Prostate gland (tissue), 2 donors: ENCODE measurements at places on chromosomes 12 and 14. TPM values are rescaled to one million over a fixed set of nuclear protein-coding genes. Genes with fewer than 3 reads are reported as not detected.

Gene OTOGL
- 0.59 TPM for total RNA-seq

Gene CCND2
- total RNA-seq: 31.6 TPM

Gene SCN8A
- 7.6 TPM for total RNA-seq

Gene TAS2R7
- not detected for total RNA-seq

Gene APOF
- total RNA-seq: 0.62 TPM

Gene GSG1
- total RNA-seq: not detected

Gene STRN3
- total RNA-seq: 40.5 TPM

Gene IFT81
- 11.2 TPM for total RNA-seq

Gene NXPH4
- 10.2 TPM for total RNA-seq

Gene SMCO2
- 0.41 TPM for total RNA-seq

Gene CSRP2
- 31.0 TPM for total RNA-seq

Gene PTHLH
- 0.64 TPM for total RNA-seq

Gene INSM2
- 1.2 TPM for total RNA-seq

Gene SSPN
- 17.0 TPM for total RNA-seq

Gene TMEM119
- total RNA-seq: 1.7 TPM

Gene ALDH2
- total RNA-seq: 164 TPM

Gene SPTB
- 3.7 TPM for total RNA-seq

Gene KRT82
- total RNA-seq: not detected

Gene SLCO1B1
- not detected for total RNA-seq

Gene TAS2R20
- 3.6 TPM for total RNA-seq

Gene CLEC12A
- total RNA-seq: 0.18 TPM

Gene FOXA1
- 656 TPM for total RNA-seq

Gene DIABLO
- total RNA-seq: 132 TPM

Gene RASSF9
- 3.5 TPM for total RNA-seq

Gene EXOC3L4
- 2.0 TPM for total RNA-seq

Gene PLEKHD1
- 0.40 TPM for total RNA-seq

Gene MGP
- total RNA-seq: 233 TPM

Gene PDE3A
- total RNA-seq: 5.5 TPM

Gene EEF1AKMT3
- 12.6 TPM for total RNA-seq

Gene PFKM
- 71.9 TPM for total RNA-seq

Gene GLT8D2
- 11.2 TPM for total RNA-seq

Gene OR6C3
- total RNA-seq: not detected

Gene DEGS2
- total RNA-seq: 8.3 TPM

Gene E2F7
- 3.5 TPM for total RNA-seq

Gene NKX2-8
- 35.6 TPM for total RNA-seq

Gene CLEC9A
- not detected for total RNA-seq

Gene B4GALNT1
- total RNA-seq: 6.7 TPM

Gene WASHC3
- total RNA-seq: 60.9 TPM

Gene ALKBH2
- total RNA-seq: 16.6 TPM

Gene FAR2
- total RNA-seq: 3.1 TPM

Gene ATG2B
- total RNA-seq: 43.3 TPM
